Subcutaneous adipose tissue (tissue), 4 donors: ENCODE measurements at places on chromosomes 5 and 9. TPM values are rescaled to one million over a fixed set of nuclear protein-coding genes. Genes with fewer than 3 reads are reported as not detected.

Gene GPX3
- 6,929 TPM for total RNA-seq

Gene GTF3C5
- 32.0 TPM for total RNA-seq

Gene RNF208
- not detected for total RNA-seq

Gene SLC6A3
- 0.22 TPM for total RNA-seq

Gene BOD1
- 78.8 TPM for total RNA-seq

Gene ARL14EPL
- total RNA-seq, result not detected

Gene SLCO6A1
- total RNA-seq, result not detected

Gene FOXD1
- not detected for total RNA-seq

Gene SARDH
- 0.57 TPM for total RNA-seq

Gene MED10
- total RNA-seq, result 34.7 TPM

Gene TMEM232
- 3.6 TPM for total RNA-seq

Gene CYSRT1
- not detected for total RNA-seq

Gene ORM2
- 2.4 TPM for total RNA-seq

Gene FIBCD1
- not detected for total RNA-seq

Gene ABO
- total RNA-seq, result 3.2 TPM

Gene ANKRD34B
- not detected for total RNA-seq

Gene FOXD4L3
- not detected for total RNA-seq

Gene FOXI1
- total RNA-seq, result not detected

Gene SLC6A18
- not detected for total RNA-seq

Gene S1PR3
- 16.3 TPM for total RNA-seq

Gene MARVELD2
- total RNA-seq, result 0.38 TPM

Gene FAM81B
- not detected for total RNA-seq

Gene CDO1
- total RNA-seq, result 74.2 TPM

Gene SLC45A2
- total RNA-seq, result not detected

Gene TAF11L10
- total RNA-seq, result not detected

Gene CDKN2A
- total RNA-seq, result 1.9 TPM

Gene FGFR4
- not detected for total RNA-seq

Gene SELENOP
- 1,385 TPM for total RNA-seq

Gene THBS4
- total RNA-seq, result 25.2 TPM

Gene TOR1B
- total RNA-seq, result 25.1 TPM

Gene BTNL8
- not detected for total RNA-seq

Gene KIF20A
- not detected for total RNA-seq

Gene CARD9
- 0.75 TPM for total RNA-seq

Gene PITX1
- total RNA-seq, result 3.5 TPM

Gene IL4
- not detected for total RNA-seq

Gene SLC25A48
- 0.34 TPM for total RNA-seq
